AML-193 (cell line): ENCODE measurements at places on chromosomes 7 and 10.
A peak's percentile ranks its signal among the peaks of the same experiment; 100 is the strongest.

- DNase-seq, result no peak
Observed at GRCh38 chr10:86533328-86533727, 11.7 kb upstream of the WAPL start.

- DNase-seq, result no peak
Observed at GRCh38 chr7:47512481-47513176, 69.3 kb downstream of the TNS3 start.

DNA sequence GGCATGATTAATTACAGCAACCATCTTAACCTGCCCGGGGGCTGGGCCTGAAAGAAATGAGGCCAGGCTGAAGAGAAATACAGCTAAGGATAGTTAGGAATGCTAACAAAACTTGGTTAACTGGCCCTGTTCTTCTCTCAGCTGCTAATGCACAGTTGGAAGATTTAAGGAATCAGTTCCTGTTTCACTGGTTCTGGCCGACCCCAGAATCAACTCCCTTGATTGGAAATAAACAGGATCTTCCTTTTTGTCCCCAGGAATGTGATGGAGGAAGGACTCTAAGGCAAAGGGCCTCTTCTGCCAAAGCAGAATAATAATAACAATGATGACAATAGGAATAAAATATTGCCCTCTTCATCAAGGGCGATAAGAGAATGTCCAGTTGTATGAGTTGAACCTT is 3.5 kb upstream of the LRMDA start:
- DNase-seq, result no peak

DNA sequence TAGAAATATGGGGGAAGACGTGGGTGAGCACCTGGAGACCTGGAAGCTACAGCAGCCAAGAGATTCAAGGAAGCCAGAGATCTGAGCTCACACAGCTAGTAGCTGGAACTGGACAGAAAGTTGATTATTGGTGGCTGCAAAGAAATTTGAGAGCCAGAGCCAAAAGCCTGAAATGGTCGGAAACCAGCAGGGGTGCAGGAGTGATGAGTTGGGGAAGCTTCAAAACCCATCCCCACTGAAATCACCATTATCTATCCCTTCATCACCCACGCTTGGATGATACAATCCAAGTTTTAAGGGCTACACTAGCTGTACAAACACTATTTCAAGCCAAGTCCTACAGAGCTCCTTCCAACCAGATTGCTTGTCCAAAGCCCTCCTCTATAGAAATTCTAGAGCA is 296.1 kb upstream of the NEBL start:
- DNase-seq, result no peak

GRCh38 chr7:22296916-22297315 is 60.0 kb downstream of the RAPGEF5 start:
- no peak for DNase-seq

DNA sequence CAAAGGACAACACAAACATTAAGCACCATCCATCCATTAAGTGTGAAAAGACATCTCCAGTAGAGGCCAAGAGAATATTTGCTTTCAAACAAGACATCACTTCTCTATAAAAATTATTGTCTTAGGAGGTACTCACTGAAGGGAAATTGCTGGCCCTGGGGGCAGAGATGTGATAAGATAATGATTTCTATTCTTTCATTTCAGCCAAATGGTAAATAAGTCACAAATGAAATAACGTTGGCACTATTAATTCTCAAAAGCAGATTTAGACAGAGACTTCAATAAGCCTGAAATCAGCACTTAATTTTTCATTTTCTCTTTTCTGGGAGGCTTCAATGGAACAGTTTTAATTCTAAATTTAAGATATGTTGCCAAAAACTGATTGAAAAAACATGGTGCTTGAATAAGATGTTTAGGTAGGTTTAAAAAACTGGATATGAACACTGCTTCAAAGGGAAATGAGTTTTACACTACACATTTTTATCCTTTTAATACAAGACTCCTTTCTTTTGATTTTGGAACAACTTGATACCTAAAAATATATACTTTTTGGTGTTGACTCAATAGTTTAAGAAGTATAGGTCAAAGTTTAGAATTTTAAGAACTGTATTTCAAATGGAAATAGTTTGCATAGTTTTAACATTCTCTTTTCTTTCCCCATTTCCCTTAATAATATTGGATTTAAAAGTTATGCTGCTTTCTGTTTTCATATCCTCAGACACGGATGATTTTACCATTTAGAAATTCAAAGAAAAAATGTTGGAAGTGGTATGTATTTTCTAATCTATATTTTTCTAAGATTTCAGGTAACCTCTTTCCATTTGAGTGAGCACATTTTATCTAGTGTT is 204.0 kb downstream of the AHR start:
- DNase-seq, result no peak

DNA sequence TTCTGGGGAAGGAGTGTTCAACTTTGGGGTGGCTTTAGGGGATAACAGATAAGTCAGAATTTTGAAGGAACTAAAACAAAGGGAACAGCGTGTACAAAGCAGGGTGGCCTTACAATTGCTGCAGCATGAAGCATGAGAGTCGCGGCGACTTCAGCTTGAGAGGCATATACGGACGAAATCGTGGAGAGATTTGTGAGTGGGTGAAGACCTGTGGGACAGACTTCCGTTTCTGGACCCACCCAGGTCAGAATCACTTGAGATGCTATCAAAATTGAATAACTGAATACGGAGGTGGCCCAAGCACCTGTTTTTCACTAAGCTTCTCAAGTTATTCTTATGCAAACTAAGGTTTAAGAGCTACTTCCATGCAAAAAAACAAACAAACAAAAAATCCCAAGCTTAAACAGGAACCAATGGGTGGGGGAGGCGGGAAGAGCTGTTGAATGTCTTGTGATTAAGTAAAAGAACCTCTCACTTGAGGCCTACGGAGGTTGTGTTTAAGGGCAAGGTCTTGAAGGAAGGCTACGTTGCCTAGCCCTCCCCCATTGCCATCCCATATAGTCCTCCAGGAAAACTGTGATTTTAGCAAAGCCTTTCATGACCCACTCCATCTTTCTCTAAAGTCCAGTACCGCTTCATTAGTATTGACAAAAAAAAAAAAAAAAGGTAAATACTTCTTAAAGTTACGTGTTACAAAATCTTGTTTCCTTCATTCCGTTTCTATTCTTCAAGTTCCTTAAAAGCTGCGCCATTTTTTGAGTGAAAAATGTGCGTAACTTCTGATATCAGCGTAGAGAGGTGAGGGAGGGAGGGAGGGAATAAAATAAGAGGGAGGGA is 1.3 kb upstream of the TRIM24 start:
- DNase-seq, result no peak

DNA sequence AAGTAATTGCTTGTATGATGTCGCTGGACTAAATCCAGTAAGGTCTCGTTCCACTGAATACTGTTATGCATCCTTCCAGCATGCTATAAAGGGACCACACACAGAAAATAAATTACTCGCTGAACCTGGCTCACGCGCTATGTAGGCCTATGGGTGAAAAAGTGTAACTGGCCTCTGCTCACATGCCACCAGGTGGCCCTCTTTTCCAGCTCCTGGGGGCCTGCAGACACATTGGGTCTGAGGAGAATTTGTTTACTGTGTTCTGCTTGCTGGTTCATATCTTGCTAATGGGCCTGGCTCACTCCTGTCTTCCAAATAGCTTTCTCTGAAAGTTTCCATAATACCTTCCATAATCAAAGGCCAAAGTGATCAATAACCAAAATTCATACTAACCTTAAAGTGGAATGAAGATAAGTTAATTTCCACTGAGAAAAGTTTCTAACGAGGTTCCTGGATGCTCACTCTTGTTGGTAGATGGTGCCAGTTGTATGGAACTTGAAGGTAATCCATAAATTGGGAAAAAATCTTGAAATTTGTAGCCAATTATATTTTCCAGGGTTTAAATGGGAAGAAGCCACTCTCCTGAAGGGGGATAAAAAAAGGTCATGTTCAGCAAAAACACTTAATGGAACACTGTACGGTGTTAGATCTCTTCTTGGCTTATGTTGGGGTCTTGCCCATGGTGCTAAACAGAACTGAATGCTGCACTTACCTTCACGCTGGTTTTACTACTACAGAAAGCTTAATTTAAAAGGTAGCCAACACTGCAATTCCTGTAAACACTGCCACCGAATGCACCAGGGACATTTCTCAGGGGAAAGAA is 27.0 kb upstream of the ZPBP start:
- peak; percentile 19 for DNase-seq

GRCh38 chr7:12434012-12434642 is 30.5 kb upstream of the VWDE start:
- peak; percentile 5 for DNase-seq

DNA sequence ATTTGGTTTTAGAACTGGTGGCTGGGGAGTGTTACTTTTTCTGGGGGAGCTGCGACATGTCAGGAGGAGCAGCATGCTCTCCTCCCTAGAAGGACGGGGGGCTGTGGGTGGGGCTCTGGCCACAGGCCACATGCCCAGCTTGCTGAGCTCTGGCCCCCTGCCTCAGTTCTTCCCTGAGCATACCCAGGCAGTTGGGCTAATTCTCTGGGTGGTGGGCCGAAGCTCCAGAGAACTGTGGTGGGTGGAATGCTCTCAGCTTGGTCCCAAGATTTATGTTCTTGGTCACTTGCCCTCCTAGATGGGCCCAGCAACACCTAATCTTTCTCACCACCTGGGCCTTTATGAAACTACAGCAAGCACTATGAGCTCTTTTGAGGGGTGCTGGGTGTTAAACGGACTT is 5.1 kb upstream of the ZNF775 start:
- DNase-seq, result no peak

DNA sequence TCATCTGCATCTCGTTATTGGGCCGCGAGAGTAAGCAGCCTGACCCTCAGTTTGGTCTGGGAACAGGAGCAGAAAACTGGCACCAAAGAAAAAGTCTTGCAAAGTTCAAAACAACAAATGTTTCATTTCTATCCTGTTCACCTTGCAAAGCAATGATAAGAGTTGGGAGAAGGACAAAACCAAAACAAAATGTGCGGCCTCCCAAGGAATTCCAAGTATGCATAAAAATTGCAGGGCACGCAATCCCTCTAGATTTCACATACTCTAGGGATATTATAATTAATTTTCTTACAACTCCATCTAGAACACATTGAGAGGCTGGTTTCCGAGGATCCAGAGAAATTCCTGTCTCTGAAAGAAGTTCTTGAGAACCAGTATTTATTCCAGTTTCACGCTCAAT is 20.1 kb downstream of the CHUK start:
- no peak for DNase-seq

- DNase-seq, result no peak
Observed at GRCh38 chr10:116826803-116827202, 22.5 kb upstream of the ENO4 start.

DNA sequence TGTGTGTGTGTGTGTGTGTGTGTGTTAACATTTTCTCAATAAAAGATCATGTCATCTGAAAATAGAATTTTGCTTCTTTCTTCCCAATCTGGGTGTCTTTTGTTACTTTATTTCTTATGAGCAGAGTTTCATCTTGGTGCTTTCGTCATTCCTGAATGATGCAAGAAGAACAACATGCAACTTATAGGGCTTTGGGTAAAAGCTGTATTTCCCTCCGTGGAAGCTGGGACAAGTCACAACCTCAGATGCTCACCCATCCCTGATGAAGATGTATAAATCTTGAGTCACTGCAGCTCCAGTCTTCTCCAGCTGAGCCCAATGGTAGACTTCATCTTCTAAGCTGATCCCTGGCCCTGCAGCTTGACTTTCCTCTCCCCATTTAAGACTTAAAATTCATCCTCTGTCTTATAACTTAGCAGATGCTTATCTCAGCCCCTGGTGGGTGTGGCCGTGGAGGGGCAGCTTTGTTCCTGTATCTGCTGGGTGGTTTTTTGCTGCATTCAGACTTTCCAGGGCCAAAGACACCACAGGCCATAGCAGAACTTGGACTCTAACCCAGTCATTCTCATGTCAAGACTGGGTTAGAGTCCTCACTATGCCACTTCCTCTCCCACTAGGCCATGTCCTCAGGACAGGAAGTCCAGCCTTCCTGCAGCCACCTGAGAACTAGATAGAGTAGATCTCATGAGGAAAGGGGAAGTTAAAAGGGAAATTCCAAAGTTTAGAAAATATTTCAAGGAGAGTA is 356.4 kb downstream of the TNS3 start:
- no peak for DNase-seq

- DNase-seq, result no peak
Observed at GRCh38 chr7:88306590-88307048, at the start of gene STEAP4. STEAP4 (minus strand) TSS chr7:88306894; CDS start chr7:88284269, 22,625 bp downstream.

DNA sequence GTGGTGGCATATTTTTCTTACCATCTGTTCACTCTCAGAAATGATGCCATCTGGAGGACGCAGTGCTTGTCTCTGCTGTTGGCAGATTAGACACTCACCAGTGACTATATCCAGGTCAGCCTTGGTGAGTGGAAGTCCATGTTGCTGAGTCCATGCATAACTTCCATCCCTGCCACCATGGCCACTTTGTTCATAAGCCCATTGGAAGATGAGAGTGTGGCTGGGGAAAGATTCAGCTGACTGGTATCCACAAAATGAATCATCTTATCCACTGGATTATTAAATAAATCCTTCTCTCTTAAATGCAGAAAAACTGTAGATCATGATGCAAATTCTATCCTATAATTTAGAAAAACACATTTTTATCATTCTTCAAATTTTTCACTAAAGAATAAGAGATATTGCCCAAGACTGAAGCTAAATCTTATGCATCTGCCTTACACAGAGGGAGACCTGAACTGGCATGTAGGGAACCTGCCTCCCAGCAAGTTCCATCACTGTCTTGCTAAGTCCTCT is 726.9 kb downstream of the TNS3 start:
- no peak for DNase-seq

GRCh38 chr7:18610331-18610948 is 114.9 kb downstream of the HDAC9 start:
- DNase-seq, result no peak

DNA sequence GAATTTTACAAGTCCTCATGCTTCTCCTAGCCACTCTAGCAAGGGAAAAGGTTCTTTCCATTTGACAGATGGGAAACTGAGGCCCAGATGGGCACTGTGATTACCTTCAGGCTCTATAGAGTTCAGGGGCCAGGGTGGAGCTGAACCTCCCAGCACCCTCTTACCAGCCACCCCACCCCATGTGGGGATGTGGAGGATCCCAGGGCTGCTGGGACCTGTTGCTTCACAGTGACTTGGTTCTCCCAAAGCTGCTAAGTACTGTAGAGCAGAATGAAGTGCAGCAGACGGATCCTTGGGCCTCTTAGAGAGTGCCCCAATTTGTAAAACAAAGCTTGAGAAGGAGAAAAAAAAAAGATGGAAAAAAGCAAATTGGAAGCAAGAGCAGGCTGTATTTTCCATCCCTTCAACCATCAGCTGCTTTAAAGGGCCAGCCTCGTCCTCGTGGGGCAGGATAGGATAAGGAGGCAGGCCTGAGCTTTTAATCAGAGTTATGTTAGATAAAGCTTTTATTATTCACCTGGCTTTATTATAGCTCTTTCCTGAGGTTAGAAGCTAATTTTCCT is 147.0 kb downstream of the CDH23 start:
- DNase-seq, result no peak

DNA sequence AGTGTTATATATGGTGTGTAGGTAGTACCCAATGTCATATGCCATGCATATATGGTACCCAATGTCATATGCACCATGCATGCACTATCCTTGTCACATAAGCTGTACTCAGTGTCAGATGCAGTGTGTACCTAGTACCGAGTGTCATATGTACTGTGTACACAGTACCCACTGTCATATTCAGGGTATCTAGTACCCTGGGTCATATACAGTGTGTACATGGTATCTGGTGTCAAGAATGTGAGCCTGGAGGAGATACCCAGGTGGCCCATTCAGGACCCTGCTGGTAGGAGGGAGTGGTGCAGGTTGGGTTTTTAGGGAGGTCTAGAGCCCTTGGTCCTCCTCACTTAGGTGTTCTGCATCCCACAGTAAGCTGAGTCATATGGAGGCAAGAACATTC is 1.8 kb downstream of the ZMYND11 start:
- DNase-seq, result no peak

GRCh38 chr7:30475580-30475979 is 3.0 kb downstream of the NOD1 start:
- no peak for DNase-seq

- no peak for DNase-seq
Observed at GRCh38 chr10:29668628-29669027, 33.9 kb upstream of the SVIL start.
